Stimulated activated CD4-positive, alpha-beta T cell treated with anti-CD3 and anti-CD28 coated beads, Interleukin-12 subunit alpha, Interleukin-12 subunit beta, amount 100 ng/mL, for 24 hours (primary cell): ENCODE measurements at places on chromosomes 12 and 14.

- no peak for DNase-seq
These were observed 71.8 kb downstream of the HSD17B6 start for GRCh38 chr12:56834886-56835285.

GRCh38 chr12:68505970-68506369 is 104.7 kb upstream of the RAP1B start:
- no peak for DNase-seq

GRCh38 chr12:88590851-88591250 is 10.6 kb upstream of the KITLG start:
- no peak for DNase-seq

GRCh38 chr12:98490501-98491453 is 24.6 kb upstream of the TMPO start:
- peak; percentile 73 for DNase-seq

GRCh38 chr12:109588461-109589239 is 15.1 kb downstream of the MVK start:
- DNase-seq, result no peak

DNA sequence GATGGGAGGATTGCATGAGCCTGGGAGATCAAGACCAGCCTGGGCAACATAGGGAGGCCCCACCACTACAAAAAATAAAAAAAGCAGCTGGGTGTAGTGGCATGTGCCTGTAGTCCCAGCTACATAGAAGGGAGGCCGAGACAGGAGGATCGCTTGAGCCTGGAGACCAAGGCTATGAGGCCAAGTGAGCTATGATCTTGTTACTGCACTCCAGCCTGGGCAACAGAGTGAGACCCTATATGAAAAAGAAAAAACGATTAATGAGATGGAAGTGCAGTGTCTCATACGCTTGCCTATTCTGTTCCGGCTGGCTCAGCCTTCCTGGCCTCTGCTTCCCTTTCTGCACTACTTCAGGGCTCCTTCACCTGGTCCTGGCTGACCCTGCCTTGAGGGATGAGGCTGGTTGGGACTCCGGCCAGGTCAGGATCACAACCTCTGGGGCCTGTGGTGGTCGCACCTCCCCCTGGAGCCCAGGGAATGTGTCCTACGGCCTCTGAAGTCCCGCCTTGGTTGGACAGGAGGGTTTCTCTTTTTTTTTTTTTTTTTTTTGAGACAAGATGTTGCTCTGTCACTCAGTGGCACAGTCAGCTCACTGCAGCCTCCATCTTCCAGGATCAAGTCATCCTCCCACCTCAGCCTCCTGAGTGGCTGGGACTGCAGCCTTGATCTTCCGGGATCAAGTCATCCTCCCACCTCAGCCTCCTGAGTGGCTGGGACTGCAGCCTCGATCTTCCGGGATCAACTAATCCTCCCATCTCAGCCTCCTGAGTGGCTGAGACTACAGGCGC is 10.7 kb downstream of the TEDC1 start:
- DNase-seq, result no peak

DNA sequence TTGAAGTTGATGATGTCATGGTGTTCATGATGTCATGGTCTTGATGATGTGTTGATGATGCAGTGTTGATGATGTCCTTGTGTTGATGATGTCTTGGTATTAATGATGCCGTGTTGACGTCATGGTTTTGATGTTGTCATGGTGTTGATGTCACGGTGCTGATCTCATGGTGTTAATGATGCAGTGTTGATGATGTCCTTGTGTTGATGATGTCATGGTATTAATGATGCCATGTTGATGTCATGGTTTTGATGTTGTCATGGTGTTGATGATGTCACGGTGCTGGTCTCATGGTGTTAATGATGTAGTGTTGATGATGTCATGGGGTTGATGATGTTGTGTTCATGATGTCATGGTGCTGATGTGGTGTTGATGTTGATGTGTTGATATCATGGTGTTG is 48.0 kb upstream of the RIMBP2 start:
- DNase-seq, result no peak
